GM23248 (cell line): ENCODE measurements at places on chromosomes 5 and 9. TPM values are rescaled to one million over a fixed set of nuclear protein-coding genes. Genes with fewer than 3 reads are reported as not detected.

GRCh38 chr9:128635266-128636023, 21.2 kb downstream of the DYNC2I2 start:
- peak; percentile 99 for DNase-seq

DNA sequence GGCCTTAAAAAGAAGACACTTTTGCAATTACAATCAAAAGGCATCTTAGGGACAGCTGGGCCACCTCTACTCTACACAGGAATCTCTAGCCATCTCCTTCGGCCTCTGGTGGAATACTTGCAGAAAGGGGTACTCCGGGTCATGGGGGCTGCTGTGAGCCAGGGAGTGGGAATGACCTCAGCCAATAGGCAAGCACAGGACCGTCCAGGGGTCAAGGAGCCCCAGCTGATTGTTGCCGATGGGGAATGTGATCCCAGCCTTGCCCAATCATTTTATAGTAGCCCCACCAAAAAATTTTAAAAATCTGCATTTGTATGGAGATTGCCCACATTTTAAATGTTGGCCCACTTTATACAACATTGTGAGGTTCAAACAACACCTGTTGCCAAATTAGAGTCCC, 16.9 kb upstream of the SLC36A3 start:
- DNase-seq = no peak

DNA sequence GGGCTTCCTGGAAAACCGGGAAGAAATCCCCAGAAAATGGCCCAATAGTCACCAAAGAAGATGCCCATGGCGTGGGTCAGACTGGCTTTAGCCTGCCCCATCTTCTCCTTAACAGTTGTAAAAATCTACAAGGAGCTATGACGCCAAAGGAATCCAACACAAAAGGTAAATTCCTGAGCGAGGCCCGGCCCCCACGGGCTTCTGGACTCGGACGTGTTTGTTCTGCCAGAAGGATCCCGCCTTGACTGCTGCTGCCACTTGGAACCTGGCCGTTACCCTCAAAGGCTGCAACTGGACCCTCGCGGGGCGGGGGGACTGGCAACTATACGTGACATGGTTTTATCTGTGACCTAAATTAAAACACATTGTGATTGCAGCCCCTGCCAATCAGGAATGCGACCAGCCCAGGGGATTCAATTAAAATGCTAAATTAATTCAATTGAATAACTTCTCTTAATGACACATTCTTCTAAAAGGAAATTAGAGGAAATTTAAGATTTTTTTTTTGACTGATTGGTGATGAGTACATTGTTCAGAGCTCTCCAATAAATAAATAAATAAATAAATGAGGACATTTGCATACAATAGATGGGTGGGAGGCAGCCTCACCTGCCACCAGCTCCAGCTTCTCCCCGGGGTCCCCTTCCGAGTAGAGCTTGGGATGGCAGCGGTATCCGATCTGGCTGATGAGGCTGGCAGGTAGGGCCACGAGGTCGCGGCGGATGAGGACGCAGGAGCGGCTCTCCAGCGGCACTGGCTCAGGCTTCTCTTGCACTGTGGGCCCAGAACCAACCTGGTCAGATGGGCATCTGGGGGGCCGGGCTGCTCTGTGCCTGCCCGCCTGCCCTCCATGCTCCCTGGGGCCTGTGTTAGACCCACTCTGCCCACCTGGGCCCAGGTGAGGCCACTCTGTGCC, 54.7 kb upstream of the UBAC1 start:
- DNase-seq = no peak

DNA sequence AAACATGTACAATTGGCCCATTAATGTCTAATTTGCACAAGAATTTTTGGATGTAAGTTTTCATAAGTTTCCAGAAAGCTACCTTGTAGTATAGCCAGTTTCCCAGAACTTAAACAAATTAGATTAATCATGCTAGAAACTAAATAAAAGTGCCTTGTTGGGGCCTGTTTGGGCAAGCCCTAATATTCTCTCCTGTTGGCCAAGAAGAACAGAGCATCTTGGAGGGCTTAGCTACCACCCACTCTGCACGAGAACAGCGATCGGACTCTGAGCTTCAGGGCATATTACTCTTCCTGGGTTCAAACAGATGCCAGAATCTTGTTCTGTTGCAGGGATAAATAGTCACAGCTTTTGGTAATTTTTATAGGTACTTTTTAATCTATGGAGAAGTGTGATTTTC, 88.2 kb downstream of the GAS1 start:
- DNase-seq = no peak

GRCh38 chr9:18040327-18040726, 433.6 kb upstream of the ADAMTSL1 start:
- no peak for DNase-seq

DNA sequence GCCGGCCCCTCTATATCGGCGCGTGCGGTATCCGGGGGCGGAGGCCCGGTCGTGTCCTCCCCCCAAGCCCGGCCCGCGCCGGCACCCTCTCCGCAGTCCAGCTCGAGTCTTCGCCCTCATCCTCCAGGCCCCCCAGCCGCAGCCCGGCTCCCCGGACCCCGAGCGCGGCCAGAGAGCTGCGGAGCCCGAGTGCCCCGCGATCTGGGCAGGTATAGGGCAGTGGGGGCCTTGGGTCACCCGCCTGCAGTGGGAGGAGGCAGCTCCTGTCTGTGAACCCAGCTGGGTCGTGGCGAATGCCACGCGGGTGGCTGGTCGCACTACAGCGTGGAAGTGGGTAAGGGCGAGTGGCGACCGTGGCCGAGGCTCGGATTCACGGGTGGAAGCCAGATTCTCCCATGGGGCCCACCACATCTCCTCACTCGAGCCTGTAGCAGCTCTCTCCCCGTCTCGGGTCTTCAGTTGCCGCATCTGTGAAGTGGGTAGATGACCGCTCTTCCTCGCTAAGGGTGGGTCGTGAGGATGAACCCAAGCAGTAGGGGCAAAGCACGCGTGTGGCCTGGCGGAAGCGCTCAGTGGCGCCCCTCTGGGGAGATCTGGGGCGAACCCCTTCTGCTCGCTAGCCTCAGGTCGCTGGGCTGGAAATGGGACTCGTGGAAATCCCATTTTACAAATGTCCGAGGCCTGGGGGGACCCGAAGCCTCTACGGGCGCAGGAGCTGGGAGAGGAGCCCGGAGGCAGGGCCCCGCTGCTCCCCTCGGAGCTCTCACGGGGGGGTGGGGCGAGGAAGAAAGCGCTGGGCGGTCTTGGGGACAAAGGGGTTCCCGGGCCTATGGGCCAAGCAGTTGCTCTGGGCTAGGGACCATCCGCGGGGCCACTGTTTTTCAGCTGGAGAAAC, 1.9 kb downstream of the NR5A1 start:
- DNase-seq = no peak

- DNase-seq = no peak
Observed at GRCh38 chr5:91651704-91652103, 268.6 kb upstream of the ARRDC3 start.

DNA sequence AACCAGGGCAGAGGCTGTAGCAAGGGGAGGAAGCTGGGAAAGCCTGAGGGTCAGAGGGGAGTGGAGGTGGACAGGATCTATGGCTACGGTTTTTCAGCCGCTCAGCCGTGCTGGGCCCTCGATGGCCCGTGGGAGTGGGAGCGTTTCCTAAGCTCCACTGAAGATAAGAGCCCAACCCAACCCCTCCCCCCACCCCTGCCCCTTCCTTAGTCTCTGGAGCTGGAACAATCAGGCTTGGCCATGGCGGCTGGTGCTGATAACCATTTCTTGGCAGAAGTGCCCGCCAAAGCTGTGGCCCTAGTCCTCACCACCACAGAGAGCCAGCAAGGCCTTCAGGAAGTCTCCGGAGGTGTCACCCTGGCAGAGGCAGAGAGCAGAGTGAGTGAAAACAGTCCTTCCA, 20.3 kb upstream of the TNIP1 start:
- DNase-seq = no peak

DNA sequence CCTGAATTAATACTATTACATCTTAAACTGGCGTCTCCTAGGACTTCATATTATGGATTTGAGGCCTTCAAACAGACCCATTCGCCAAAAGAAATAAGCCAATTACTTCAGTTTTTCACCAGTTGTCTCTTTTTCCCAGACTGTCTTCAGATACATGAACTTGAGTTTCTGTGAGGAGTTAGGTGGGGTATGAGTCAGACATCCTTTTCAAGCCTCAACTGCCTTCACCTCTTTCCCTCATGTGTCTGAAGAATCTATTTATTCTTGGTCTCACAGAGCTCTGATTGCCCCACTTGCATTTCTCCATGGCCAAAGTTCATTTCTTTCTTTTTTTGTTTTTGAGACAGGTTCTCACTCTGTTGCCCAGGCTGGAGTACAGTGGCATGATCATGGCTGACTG, 12.5 kb downstream of the WNT8A start:
- DNase-seq = no peak

- no peak for DNase-seq
Observed at GRCh38 chr9:124348363-124348762, 66.9 kb downstream of the PSMB7 start.

DNA sequence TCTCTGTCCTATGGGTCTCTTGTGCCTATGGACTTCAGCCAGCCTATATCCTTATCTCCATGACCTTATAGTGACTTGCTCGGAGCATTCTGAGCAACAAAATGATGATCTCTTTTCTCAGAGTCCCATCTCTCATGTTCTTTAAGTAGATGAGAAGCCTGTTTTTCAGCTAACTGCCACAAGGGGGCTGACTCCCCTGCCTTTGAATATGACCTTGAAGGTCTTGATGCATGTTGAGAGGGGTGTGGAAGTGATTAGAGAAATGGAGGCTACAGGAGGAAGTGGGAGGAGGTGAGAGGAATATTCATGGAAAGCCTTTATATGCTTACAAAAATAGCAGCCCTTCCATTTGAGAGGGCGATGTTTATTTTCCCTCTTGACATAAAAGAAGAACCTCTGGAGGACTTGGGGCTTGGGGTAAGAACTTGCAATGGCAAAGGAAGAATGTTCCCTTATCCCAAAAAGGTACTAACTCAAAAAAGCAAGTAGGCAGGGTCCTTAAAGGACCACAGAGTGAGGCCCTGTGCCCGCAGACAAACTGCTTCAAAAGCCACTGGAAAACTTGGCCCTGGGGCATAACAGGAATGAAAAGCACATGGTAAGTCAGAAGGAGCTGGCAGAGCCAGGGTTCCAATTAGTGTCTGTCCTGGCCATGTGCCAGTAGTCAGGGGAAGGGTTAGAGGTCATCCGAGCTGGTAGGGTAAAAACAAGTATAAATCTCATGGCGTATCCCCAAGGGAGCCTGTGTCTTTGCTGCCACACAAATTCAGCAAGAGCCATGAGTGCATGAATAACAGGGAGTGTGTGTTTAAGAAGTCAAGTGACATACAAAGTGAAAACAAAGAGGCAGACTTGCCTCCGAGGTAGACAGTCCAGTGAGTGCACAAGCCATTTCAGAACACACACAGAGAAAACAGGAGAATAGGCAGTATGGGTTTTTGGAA, 39.1 kb downstream of the FGD3 start:
- peak; percentile 28 for DNase-seq

Gene ABO
- total RNA-seq = not detected in 2 replicates

Gene TMEFF1
- total RNA-seq = 0.43 and 4.4 TPM in 2 replicates

Gene KIAA0825
- 4.6 and 7.0 TPM in 2 replicates for total RNA-seq
